Activated CD4-positive, alpha-beta memory T cell treated with anti-CD3 and anti-CD28 coated beads for 36 hours (primary cell): ENCODE measurements at places on chromosomes 2 and 18. TPM values are rescaled to one million over a fixed set of nuclear protein-coding genes. Genes with fewer than 3 reads are reported as not detected.

- H3K4me3 ChIP-seq: no peak overlapping the region
- H3K36me3 ChIP-seq: no peaks in the 10 kb centered on the region
- H3K4me1 ChIP-seq: no peaks in the 10 kb centered on the region
- H3K27me3 ChIP-seq: peaks cover 3% of the 10 kb centered on the region
- H3K27ac ChIP-seq: no peak overlapping the region
- no peak for DNase-seq
These were observed 939.0 kb upstream of the CRIM1 start for GRCh38 chr2:35416391-35417140.

DNA sequence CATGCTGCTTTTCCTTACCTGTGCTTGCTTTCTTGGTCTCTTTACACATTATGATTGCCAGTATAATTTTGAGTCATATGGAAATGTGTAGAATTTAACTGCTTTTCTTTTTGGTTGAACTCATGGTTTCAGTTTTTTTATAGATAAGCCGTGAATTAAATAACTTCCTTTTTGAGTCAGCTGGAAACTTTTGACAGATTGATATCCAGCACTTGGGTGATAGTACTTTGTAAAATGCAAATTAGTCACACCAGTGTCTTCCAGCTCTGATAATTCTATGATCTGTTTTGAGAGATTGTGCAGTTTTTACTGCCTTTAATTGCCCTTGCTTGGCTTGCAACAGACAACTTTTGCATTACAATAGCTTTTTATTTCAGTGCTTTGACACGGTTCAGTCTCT is 86.4 kb downstream of the NCOA1 start:
- no peaks in the 10 kb centered on the region for H3K27me3 ChIP-seq
- no peak for DNase-seq
- peak overlapping the region; percentile 25 for H3K4me3 ChIP-seq
- H3K27ac ChIP-seq: peak overlapping the region; percentile 81
- peaks cover 66% of the 10 kb centered on the region for H3K4me1 ChIP-seq

DNA sequence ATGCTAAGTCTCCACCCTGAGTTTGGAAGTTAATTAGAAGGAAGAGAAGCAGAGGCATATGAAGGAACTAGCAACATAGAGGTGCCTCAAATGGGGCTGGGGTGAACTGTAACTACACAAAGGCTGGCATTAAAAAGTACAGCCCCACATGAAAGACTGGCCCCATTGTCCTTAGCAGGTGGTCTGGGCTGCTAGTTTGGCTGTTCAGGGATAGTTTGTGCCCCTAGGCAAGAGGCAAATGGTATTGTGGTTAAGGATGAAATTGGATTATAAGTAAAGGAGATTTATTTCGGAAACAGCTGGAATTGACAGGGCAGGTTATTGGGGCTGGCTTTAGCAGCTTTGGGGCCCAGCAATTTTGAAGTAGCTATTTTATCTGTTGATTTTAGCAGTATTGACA is 365.7 kb upstream of the TNP1 start:
- H3K4me3 ChIP-seq: no peak overlapping the region
- H3K27me3 ChIP-seq: peaks cover 2% of the 10 kb centered on the region
- DNase-seq: no peak
- no peak overlapping the region for H3K27ac ChIP-seq
- peaks cover 19% of the 10 kb centered on the region for H3K4me1 ChIP-seq

DNA sequence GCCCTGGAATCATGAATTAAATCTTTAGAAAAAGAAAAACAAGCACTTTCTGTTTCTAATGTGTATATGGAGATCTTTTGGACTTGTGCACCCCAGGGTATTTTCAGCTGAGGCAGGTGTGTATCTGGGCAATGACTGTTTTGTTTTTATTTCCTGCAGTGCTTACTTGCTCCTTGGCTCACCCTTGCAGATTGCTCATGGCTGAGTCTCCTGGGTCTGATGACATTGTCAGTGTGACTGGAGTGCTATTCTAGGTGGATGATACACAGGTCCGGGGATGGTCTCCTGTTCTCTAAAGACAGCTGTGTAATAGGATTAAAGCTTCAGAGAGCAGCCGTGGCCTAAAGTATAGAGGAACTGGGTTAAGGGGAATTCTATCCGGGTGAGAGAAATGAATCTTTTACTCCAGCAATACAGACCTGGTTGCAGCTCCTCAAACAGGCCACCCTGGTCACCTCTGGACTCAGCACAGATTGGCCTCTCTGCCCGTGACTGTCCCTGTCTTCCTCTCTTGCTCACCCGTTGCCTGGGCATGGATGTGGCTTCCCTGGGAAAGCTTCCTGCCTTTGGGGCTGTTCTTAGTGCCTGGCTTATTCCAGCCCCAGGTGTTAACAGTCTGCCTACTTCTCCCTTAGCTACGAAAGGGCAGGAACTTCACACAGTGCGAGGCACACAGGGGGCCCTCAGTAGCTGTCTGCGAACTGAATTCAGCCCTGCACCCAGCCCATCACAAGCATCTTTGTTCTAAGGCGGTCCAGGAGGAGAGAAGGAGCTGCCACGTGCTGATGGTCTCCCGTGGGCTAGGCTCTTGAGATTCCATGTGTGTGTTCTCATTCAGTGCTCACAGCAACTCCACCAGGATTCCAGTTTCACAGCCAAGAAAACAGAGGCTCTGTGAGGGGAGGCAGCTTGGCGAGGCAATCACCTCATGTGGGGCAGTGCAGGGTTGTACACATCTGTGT is 84.3 kb downstream of the ACOXL start:
- H3K36me3 ChIP-seq: no peaks in the 10 kb centered on the region
- no peak for DNase-seq
- no peak overlapping the region for H3K4me3 ChIP-seq
- H3K27ac ChIP-seq: no peak overlapping the region
- peaks cover 40% of the 10 kb centered on the region for H3K27me3 ChIP-seq

DNA sequence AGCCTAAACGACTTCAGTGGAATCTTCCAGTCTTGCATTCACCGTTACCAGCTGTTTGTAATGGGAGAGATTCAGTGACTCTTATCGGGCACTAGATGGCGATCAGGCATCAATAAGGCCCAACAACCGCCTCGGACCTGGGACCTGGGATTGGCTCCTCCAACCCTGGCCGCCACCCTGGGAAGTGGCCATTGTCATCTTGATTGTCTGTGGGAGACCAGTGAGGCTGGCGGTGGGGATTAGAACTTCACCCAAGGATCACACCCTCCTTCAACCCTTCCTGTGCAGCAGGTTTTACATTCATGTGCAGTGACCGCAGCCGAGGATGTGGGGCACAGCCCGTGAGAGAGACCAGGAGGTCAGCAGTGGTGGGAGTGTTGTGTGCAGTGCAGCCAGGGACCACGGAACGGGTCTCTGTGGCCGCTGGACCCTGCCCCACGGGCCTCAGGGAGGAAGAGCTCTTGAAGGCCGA is 85.3 kb downstream of the SPP2 start:
- no peaks in the 10 kb centered on the region for H3K36me3 ChIP-seq
- H3K4me1 ChIP-seq: peaks cover 22% of the 10 kb centered on the region
- H3K27me3 ChIP-seq: no peaks in the 10 kb centered on the region
- peak; percentile 70 for DNase-seq
- H3K27ac ChIP-seq: no peak overlapping the region

- H3K27me3 ChIP-seq: peaks cover 35% of the 10 kb centered on the region
- no peaks in the 10 kb centered on the region for H3K36me3 ChIP-seq
- DNase-seq: no peak
- H3K4me1 ChIP-seq: peaks cover under 1% of the 10 kb centered on the region
These were observed 13.3 kb downstream of the AGAP1 start for GRCh38 chr2:235506997-235507615.

DNA sequence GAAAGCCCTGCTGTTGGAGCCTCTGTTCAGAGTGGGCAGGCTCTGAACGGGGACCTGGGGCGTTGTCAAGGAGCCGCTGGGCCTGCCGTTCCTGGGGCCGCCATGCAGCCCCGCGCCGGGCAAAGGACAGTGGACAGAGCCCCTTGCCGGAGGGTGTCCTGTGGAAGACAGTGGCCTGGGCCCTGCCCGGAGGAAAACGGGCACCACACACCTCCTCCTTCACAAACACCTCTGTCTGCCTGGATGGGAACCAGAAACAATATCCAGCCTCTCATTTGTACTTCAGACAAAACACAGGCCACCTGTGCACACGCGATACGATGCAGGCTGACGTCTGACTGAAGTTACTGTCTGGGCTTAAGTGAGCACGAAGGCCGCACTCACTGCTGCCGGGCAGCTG is 233.7 kb downstream of the TWIST2 start:
- peaks cover 15% of the 10 kb centered on the region for H3K36me3 ChIP-seq
- H3K4me1 ChIP-seq: no peaks in the 10 kb centered on the region
- no peak overlapping the region for H3K4me3 ChIP-seq
- no peaks in the 10 kb centered on the region for H3K27me3 ChIP-seq
- no peak overlapping the region for H3K27ac ChIP-seq
- DNase-seq: no peak

DNA sequence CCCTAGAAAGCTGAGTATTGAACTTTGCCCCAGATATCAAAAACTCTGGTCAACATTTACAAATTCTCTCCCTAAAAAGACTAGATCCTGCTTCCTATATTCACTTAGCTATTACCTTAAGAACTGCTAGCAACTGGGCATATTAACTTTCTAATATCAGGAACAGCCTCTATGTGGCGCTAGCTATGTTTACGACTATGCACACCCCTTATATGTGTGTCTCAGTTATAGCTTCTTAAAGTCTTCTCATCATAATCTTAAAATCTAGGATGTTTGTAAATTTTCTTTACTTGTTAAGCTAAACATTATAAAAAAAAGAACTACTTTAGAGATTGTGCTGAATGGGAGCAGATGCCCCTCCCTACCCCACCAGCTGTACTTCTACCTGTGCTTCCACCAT is 1.7 kb upstream of the STAMBP start:
- no peaks in the 10 kb centered on the region for H3K27me3 ChIP-seq
- H3K4me3 ChIP-seq: no peak overlapping the region
- peaks cover 12% of the 10 kb centered on the region for H3K36me3 ChIP-seq
- H3K4me1 ChIP-seq: peaks cover 47% of the 10 kb centered on the region
- DNase-seq: no peak

GRCh38 chr18:61085036-61085435 is 248.2 kb upstream of the CDH20 start:
- no peaks in the 10 kb centered on the region for H3K4me1 ChIP-seq
- no peaks in the 10 kb centered on the region for H3K36me3 ChIP-seq
- no peaks in the 10 kb centered on the region for H3K27me3 ChIP-seq
- no peak overlapping the region for H3K27ac ChIP-seq
- DNase-seq: no peak

KLHL29 gene
- total RNA-seq: 0.88 TPM

FAM237A gene
- not detected for total RNA-seq

DNA sequence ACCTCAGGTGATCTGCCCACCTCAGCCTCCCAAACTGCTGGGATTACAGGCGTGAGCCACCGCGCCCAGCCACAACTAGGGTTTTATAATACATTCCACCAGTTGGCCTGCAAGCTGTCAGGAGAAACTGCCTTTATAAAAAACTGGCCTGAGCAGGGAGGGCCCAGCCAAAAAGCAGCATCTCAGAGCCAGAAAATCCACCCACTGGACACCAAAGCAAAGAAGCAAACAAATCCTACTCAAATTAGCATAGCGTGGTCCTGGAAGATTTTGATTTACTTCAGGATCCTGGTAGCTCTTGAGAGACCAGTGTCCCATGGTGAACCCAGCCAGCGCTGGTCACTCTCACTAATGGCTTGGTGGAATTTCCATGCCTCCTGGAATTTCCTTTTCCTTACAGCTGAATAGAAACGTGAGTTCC is 60.0 kb upstream of the PXDN start:
- no peak overlapping the region for H3K27ac ChIP-seq
- no peaks in the 10 kb centered on the region for H3K36me3 ChIP-seq
- DNase-seq: no peak

GRCh38 chr18:76727589-76727988 is 94.8 kb upstream of the ZNF236 start:
- no peak overlapping the region for H3K27ac ChIP-seq
- no peaks in the 10 kb centered on the region for H3K27me3 ChIP-seq

DNA sequence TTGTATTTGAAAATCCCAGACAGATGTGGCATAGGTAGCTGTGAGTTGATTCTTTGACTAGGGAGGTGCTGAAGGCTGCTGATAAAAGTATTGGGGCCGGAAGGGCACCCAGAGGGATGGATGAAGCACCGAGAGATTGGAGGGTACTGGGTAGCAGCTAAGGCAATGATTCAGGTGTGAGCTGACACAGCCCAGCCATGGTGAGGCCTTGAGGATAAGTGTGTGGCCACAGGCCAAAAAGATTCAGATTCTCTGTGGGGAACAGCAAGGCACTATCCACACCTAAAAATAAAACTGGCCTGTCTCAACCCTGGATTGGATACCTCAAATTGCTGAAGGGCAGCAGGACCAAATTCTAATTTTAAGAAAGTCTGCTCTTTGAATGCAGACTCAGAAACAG is 35.2 kb downstream of the RDH14 start:
- peaks cover 2% of the 10 kb centered on the region for H3K27me3 ChIP-seq
- no peaks in the 10 kb centered on the region for H3K4me1 ChIP-seq
- H3K4me3 ChIP-seq: no peak overlapping the region
- no peak for DNase-seq
- H3K27ac ChIP-seq: no peak overlapping the region

- no peak overlapping the region for H3K4me3 ChIP-seq
- no peak overlapping the region for H3K27ac ChIP-seq
- H3K4me1 ChIP-seq: no peaks in the 10 kb centered on the region
- H3K27me3 ChIP-seq: no peaks in the 10 kb centered on the region
- H3K36me3 ChIP-seq: no peaks in the 10 kb centered on the region
These were observed 466.3 kb upstream of the SETBP1 start for GRCh38 chr18:44214396-44214795.

GRCh38 chr2:209696836-209697711 is 74.6 kb upstream of the UNC80 start:
- no peak overlapping the region for H3K4me3 ChIP-seq
- no peak for DNase-seq
- H3K4me1 ChIP-seq: peaks cover 6% of the 10 kb centered on the region

- peaks cover 6% of the 10 kb centered on the region for H3K27me3 ChIP-seq
- peaks cover 11% of the 10 kb centered on the region for H3K4me1 ChIP-seq
- peak; percentile 16 for DNase-seq
- no peak overlapping the region for H3K4me3 ChIP-seq
- H3K27ac ChIP-seq: no peak overlapping the region
These were observed 112.8 kb upstream of the MAP3K20 start for GRCh38 chr2:172962824-172963223.

- no peak overlapping the region for H3K4me3 ChIP-seq
- H3K4me1 ChIP-seq: no peaks in the 10 kb centered on the region
- no peak overlapping the region for H3K27ac ChIP-seq
These were observed 13.8 kb downstream of the CYP26B1 start for GRCh38 chr2:72133721-72134407.

GRCh38 chr2:179443180-179443579 is 178.5 kb upstream of the SESTD1 start:
- peaks cover 10% of the 10 kb centered on the region for H3K27me3 ChIP-seq
- H3K4me3 ChIP-seq: no peak overlapping the region
- no peaks in the 10 kb centered on the region for H3K4me1 ChIP-seq
- no peak for DNase-seq
- no peak overlapping the region for H3K27ac ChIP-seq
